ENCODE measurements at places on chromosomes 6 and 20.

GRCh38 chr20:63156221-63156671 is 59.7 kb downstream of the YTHDF1 start:
- DNase-seq: no peak

- DNase-seq: no peak
Observed at GRCh38 chr6:169665289-169665688, 36.5 kb downstream of the WDR27 start.

GRCh38 chr6:157229132-157229618 is 94.1 kb downstream of the TMEM242 start:
- peak; percentile 76 for DNase-seq

- no peak for DNase-seq
Observed at GRCh38 chr20:36969051-36969450, 17.5 kb upstream of the SAMHD1 start.

DNA sequence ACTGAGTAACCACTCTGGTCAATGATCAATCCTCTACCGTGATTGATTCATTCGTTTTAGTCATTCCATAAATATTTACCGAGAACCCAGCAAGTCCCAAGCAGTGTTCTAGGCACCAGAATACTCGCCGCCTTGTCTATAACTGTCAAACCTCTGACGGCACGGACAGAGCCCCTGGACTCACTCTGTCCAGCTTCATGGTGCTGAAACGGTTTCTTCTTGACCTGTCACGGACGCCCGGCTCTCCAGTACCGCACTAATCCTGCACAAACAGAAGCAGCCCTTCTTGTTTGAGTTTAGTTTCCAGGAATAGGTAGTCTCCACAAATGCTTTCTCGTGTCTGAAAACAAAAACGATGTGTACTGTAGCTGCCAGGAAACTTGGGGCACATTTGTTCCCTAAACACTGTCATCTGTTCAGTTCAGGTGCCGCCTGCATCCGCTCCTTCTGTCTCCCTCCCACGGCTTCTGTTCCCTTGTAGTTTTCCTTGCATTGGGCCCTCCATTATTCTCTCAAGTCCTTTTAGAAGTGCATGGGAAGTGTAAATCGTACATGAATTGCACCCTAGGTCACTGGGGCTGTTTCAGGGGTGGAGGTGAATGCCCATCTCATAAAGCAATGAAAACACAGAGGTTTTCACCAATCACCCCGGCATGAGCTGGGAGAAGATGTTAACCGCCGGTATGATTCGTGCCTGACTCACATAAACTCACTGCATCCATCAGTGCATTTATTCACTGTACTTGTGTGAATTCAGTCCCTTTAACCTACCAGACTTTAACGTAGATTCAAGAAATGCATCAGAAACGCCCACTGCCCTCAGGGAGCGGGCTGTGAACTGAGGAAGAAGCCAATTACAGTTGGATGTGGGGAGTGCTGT is 209.3 kb upstream of the CDH4 start:
- no peak for DNase-seq

DNA sequence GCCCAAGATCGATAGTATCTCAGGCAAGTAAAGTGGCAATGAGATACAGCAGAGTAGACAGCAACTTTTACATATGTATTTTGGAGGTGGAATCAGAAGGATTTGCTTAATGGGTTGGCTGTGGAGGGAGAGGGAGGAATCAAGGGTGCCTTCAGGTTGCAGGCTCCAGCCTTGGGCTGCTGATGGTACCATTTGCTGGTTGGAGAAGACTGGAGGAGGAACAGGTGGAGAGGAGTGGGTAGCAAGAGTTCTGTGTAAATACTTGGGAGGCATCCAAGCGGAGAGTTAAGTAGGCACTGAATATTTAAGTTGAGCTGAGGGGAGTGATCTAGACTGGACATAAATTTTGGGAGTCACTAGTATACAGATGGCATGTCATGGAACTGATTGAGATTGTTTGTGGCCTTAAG is 5.2 kb downstream of the BICRAL start:
- DNase-seq: no peak

DNA sequence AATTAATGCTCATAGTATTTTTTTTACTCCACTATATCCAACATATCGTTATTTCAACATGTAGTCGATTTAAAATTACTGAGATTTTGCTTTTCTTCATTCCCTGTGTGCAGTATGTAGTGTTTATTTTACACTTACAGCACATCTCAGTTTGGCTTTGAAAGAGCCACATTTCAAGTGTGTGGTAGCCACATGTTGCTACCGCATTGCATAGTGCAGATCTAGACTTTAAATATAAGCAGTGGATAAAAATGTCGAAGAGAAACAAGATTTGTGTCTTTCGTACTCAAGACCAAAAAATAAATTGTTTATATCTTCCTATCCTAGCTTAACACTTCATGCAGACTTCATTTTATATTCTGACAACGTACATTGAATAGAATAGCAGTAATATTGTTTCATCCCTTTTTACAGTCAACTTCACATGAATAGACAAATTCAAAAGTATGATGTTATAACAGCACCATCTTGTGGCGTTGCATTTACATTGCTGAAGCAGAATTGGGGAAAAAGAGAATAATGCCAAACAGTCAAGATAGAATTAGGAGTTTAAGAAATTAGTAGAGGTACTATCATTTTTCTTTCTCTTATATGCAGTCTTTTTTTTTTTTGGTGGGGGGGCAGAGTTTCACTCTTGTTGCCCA is 29.9 kb downstream of the FBXO5 start:
- DNase-seq: no peak

- peak; percentile 13 for DNase-seq
Observed at GRCh38 chr6:91273729-91274128, 686.9 kb upstream of the MAP3K7 start.
